ENCODE measurements at places on chromosomes 6 and 20.

GRCh38 chr6:29685718-29686326 lies 4.9 kb upstream of the ZFP57 start:
- no peak for DNase-seq

- no peak for DNase-seq
Measured at GRCh38 chr6:54719131-54719530, 127.4 kb upstream of the FAM83B start.

DNA sequence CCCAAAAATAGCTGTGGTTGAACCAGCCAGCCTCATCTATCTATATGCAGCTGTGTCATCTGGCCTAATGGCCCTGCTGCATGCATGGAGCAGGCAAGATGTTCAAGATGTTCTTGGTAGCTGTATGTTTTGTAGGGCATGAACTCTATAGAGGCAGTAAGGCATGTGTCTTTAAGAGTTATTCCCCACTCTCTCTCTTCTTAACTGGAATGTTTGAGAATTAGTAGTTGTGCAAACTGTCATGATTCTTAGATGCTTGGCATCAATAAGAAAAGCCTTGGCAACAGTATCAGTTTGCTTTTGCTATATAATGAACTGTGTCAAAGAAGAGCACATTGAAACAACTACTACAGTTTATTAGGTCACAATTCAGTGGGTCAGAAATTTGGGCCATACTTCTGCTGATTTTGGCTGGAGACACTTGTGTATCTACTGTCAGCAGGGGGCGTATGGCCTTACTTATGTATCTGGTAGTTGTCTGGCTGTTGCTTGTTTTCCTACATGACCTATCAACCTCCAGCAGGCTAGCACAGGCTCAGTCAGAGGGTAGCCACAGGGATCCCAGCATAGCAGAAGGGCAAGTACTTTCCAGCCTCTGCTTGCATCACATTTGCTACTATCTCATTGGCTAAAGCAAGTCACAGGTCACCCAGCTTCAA lies 56.1 kb upstream of the LAMP5 start:
- DNase-seq: no peak

DNA sequence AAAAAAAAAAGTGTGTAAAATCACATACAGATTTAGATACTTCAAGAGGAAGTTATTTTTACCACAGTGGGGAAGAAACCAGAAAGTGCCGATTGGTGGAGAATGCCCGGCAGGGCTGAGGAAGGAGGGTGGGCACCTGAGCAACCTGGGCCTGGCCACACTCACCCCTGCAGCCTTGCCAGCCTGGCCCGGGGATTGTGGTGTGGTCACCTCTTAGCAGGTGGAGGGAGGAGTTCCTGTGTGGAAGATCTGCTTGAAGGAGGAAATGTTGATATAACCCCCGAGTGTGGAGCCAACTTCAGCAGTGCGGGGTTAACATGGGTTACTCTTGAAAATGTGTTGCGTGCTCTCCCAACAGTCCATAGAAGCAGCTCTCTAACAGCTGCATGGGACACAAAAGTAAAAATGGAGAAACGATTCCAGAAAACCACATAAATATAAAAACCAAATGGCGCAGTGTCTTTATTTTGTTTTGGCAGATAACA lies 14.7 kb downstream of the UST start:
- no peak for DNase-seq

DNA sequence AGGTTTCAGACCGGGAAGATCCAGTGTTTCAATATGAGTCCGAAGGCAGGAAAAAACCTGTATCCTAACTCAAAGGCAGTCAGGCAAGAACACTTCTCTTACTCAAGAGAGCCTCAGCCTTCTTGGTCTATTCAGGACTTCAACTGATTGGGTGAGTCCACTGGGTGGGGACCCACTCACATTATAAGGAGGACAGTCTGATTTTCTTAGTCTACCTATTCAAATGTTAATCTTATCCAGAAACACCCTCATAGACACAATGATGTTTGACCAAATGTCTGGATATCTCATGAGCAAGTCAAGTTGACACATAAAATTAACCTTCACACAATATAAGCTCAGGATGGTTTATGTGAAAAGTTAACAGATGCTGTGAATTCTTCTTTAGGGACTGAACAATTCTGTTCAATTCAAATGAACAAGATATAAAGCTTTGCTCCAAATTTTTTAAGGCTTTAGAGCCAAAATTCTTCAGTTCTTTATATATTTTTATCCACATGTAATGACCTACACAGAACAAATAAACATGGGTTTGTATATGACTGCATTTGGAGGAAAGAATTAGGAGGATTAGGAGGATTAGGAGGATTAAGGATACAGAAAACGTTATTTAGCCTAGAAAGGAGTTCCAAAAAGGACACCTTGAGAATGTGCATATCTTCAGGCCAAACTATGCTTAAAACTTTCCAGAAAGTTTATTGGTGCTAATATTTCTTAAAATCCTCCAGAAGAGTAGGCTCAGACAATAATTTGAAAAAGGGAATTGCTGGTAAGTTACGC lies 35.3 kb upstream of the LAMA2 start:
- no peak for DNase-seq

DNA sequence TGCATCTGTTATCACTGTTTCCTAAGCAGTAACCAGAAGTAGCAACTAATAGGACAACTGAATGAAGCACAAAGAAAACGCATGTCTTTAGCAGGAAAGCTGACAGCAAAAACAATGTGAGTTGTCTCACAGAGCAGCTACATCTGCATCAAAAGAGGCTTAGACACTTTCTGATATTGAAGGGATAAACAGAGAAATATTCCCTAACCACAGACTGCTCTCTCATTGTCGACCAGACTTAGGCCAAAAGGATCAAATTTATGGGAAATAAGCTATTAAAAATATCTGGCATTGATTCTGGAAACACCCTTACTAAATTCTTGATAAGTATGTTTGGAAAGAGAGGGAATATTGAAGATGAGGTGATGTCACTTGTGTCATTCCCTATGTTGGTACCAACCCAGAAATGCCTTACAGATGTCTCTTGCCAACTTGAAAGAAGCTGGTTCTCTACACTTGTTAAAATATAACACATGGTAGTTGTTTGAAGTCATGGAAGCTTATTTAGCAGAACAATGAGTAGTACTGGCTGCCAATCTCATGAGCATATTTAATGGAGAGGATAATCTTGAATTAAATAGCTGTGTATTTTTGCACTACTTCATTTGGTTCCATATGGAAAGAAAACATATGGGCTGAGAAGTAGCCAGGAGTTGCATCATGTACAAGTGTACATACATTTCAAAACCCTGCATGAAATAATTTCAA lies 929.3 kb upstream of the MAN1A1 start:
- no peak for DNase-seq

GRCh38 chr20:10754824-10755223 lies 81.0 kb upstream of the JAG1 start:
- no peak for DNase-seq

- DNase-seq: no peak
Measured at GRCh38 chr6:89002523-89002922, 39.1 kb upstream of the RNGTT start.

DNA sequence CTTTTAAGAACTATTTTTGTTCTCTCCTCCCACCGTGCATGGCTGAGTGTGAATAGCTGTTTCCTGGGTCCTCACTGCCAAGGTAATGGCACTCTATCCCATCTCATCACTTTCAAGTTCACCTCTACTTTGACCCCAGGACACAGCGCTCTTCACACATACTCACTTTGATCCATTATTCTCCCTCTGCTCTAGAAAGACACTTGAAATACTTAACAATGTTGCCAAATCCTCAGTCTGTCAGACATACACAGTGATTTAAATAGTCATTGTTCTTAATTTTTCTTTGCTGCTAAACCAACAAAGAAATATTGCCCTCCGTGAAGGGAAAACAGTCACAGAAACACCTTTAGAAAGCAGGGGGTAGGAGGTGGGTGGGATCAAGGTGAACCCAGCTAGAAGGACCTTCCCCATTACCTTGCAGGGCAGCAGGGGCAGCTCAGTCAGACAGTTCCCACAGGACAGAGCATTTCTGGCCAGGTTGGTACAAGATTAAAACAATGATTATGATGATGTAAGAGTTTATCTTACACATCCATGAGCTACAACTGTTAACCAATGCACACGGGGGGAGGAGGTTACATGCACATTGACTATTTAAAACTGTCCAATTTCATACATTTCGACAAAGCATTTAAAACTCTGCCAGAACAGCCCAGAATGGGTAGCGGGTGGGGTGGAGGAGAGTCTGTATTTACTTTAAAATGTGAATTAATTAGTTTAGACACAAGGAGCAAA lies 2.4 kb downstream of the SLC22A23 start:
- DNase-seq: no peak

- DNase-seq: no peak
Measured at GRCh38 chr20:8153281-8153908, 21.3 kb downstream of the PLCB1 start.

Data from stimulated activated CD4-positive, alpha-beta T cell treated with anti-CD3 and anti-CD28 coated beads, Interleukin-15, amount 100 ng/mL, for 1 hour (primary cell).